ENCODE measurements at places on chromosomes 6 and 20. TPM values are rescaled to one million over a fixed set of nuclear protein-coding genes. Genes with fewer than 3 reads are reported as not detected.

The BTN1A1 gene
- total RNA-seq: under 0.01 TPM

The SFTA2 gene
- not detected for total RNA-seq

The PCSK2 gene
- not detected for total RNA-seq

The FILIP1 gene
- 0.58 TPM for total RNA-seq

The CYP24A1 gene
- total RNA-seq: 0.96 TPM

The COX4I2 gene
- not detected for total RNA-seq

The SLC4A11 gene
- total RNA-seq: 0.38 TPM

The FKBP5 gene
- 3.9 TPM for total RNA-seq

The BPI gene
- not detected for total RNA-seq

The TAGAP gene
- not detected for total RNA-seq

The SLC22A1 gene
- total RNA-seq: 0.38 TPM

The TRIM15 gene
- total RNA-seq: not detected

The LPIN3 gene
- 7.9 TPM for total RNA-seq

The ID4 gene
- total RNA-seq: 27.0 TPM

The SLC22A16 gene
- total RNA-seq: under 0.01 TPM

The EMILIN3 gene
- not detected for total RNA-seq

The CD40 gene
- total RNA-seq: 14.9 TPM

The VGLL2 gene
- total RNA-seq: not detected

The IYD gene
- not detected for total RNA-seq

The MOG gene
- not detected for total RNA-seq

The TFAP2A gene
- not detected for total RNA-seq

The LAMA5 gene
- 35.7 TPM for total RNA-seq

The NPEPL1 gene
- total RNA-seq: 21.4 TPM

The NHLRC1 gene
- total RNA-seq: 2.1 TPM

All from regular cardiac myocyte (primary cell).